ENCODE measurements at places on chromosomes 16 and 17.
A peak's percentile ranks its signal among the peaks of the same experiment; 100 is the strongest.

GRCh38 chr17:61139219-61139618 is 260.4 kb upstream of the TBX2 start:
- DNase-seq, result no peak

- no peak for DNase-seq
Observed at GRCh38 chr16:27799896-27800295, 250.0 kb downstream of the KATNIP start.

- DNase-seq, result no peak
Observed at GRCh38 chr17:14359163-14360020, 58.5 kb downstream of the HS3ST3B1 start.

DNA sequence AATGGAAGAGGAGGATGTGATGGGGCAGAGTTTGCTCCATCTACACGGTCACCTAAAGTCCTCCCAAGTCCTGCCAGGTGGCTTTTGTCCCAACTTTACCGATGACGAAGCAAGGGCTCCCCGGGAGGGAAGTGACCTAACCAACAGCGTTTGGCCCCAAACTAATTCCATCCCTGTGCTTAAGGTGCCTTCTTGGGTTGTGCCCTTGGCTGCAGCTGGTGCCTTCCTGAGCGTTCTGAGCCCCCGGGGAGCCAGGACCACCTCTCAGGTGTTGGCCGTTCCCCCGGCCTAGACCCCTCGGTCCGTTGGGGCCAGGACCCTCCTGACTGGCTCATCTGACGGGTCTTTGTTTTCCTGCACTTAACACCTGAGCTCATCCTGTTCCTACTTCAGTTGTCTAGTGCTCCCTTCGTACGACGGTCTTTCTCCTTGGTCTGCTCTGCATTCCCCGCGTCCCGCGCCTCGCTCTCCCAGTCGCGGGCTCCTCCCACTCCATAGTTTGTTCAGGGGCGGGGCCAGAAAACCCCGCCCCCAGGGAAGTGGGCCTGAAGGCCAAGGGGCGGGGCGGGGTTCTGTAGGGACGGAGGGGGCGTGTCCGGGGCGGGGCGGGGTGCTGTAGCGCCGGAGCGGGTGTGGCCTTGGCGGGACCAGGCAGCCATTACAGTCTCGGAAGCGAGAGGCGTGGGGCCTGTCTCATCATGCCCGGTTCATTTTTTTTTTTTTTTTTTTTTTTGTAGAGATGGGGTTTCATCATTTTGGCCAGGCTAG is 822 bp upstream of the ZSCAN10 start:
- DNase-seq, result peak; percentile 38

- DNase-seq, result no peak
Observed at GRCh38 chr16:70682239-70683145, 3.4 kb downstream of the MTSS2 start.
